ENCODE measurements at places on chromosomes 6 and 20.

DNA sequence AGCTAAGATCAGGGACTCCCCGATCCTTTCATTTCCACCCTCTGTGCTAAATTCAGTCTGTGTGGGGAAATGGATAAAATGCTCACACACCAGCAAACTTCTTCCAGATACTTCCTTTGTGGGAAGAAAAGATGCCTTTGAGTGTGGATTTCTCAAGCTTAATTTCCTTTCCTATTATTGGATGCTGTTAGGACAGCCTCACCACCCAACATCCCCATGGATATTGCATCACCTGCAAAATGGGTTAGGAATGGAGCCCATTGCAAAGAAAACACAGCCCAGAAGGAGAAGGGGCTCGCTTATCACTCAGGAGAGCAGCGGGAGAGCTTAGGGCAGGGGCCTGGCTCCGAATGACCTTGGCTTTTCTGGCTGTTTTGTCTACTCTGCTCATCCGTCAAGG lies 272.2 kb downstream of the CDC5L start:
- no peak for DNase-seq

DNA sequence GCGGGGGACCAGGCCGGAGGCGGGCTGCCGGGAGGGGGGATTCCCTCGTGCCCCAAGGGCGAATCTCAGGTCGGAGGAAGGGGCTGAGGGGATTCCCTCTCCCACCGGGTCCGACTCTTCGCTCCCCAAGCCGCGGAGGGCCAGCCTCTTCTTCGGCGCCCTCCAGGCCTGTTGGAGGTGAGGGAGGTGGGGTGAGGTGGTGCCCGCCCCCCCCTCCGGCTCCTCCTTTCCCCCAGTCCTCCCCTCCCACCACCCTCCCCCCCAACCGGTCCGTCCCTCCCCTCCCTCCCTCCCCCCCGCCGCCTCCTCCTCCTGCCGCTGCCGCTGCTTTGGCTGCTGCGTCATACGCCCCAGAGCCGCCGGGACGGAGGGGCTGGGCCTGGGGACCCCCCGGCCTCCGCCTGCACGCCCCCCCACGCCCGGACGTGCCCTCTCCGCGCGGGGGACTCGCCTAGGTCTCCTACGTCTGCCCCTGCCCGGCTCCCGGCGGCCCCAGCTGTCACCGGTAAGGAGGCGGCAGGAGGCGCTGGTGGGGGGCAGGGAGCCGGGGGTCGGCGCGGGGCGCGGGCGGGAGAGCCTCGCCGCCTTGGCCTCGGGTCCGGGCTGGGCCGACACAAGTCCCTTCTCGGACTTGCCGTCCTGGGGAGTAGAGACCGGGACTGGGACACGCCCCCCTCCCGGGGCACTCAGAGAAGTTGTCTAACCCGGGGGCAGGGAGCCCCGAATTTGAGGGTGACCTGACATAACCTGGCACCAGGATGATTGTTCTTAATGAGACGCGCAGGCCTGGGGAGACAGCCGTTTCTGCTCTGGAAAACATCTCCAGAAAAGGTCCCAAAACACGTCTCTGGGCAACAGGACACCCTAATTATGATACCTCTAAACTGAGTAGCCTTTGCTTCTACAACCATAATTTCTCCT lies at the start of gene PHF1:
PHF1 (plus strand) TSS at position 304 of the 921 bp plus-strand sequence. CDS start 1,250 bp downstream, outside the sequence.
- DNase-seq, result no peak

DNA sequence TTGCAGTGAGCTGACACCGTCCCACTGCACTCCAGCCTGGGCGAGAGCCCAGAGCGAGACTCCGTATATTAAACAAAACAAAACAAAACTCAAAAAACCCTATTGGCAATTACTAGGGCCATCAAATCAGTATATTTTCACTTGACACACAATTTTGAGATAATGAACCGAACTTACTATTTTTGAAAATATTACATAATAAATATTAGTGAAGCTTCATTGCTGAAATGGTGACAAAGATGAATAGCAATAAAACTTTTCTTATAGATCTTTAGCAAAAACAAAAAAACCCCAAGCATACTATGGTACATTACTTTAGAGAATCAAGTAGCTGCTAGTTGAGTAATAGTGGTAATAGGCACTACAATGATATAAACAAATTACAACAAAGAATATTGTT lies 113.0 kb downstream of the ATG5 start:
- no peak for DNase-seq

DNA sequence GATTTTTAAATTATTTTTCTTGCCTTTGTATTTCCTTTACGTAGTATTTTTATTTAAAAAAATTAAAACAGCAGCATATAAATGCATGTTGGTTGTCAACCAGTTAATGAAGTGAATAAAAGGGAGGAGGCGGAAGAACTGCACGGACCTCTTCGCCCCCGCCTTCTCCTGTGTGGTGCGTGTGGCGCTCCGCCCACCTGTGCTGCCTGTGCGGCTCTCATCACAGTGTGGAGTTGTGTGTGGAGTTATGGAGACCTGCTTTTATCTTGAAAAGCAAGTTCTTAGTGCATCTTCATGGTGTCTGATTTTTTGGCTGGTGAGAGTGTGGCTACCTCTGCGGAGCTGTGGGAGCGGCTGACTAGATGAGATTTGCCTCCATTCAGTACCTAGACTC lies 58.4 kb downstream of the PTPN1 start:
- DNase-seq, result no peak

- no peak for DNase-seq
Observed at GRCh38 chr20:18009116-18009515, 40.3 kb downstream of the MGME1 start.

- no peak for DNase-seq
Observed at GRCh38 chr6:143110996-143111395, 50.3 kb downstream of the AIG1 start.

DNA sequence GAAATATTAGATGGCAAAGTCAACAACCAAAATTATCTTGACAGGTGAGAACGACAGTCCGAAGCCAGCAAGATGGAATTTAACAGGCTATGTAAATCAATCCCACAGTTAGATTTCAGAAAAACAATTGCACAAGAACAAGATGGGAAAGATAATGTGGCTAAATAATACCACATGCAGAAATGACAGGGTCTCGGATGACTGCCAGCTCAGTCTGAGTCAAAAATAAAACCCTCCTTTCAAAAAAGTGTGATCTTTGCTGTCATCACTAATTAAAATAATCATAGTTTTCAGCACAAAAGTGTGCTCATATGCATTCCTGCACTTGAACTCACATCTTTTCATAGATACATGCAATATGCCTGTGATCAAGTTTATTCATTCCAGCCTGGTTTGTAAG lies 25.9 kb downstream of the FOXQ1 start:
- no peak for DNase-seq

GRCh38 chr20:24778585-24779031 lies 170.5 kb upstream of the CST7 start:
- no peak for DNase-seq

DNA sequence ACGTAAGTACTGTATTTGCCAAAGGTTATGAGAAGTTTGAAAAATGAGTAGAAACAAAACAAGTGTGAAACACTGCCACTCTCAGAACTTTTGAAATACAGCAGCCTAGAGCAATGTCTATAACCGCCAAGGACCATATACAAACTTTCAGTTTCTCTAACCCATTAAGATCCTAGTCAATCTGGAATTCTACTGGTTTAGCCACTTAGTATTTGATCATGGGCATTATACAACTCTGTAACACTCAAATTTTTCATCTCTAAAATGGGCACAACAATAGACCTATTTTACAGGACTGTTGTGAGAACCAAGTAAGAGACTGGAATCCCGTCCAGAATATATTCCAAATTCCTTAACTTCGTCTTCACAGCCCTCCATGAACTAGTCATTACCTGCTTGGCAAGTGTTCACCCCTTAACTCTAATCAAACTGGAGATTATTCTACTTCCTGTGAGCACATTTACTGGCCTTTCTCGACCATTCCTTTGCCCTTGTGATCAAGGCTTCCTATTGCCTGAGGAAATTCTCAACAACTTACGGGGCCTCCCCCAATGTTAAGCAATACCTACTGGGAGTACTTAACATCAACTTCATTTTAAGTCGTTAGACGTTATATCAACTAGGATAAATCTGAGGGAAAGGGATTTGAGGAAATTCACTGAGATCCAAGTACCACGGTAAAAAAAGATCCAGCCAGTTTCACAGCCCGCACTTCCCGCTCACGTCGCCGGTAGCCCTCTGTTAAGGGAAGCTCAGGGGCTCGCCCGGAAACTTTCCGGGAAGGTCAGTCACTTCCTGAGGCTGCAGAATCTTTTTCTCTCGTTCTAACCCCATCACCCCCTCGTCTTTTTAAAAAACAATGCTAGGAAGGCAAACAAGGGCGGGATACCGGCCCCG lies 1.1 kb downstream of the EIF2S2 start:
- no peak for DNase-seq

- DNase-seq, result no peak
Observed at GRCh38 chr6:23175391-23175790, 606.0 kb downstream of the HDGFL1 start.

GRCh38 chr20:49794336-49795134 lies 18.1 kb upstream of the SLC9A8 start:
- no peak for DNase-seq

- DNase-seq, result no peak
Observed at GRCh38 chr6:441126-441920, 49.8 kb downstream of the IRF4 start.

GRCh38 chr6:137926207-137926731 lies 59.2 kb downstream of the TNFAIP3 start:
- DNase-seq, result no peak

- DNase-seq, result no peak
Observed at GRCh38 chr6:128720891-128721290, 162.0 kb upstream of the LAMA2 start.

- no peak for DNase-seq
Observed at GRCh38 chr6:36666826-36667591, 11.5 kb upstream of the CDKN1A start.

- DNase-seq, result no peak
Observed at GRCh38 chr6:150361876-150362275, 6.9 kb upstream of the IYD start.
